Thyroid gland (tissue), 4 donors: ENCODE measurements at places on chromosomes 5 and 9. TPM values are rescaled to one million over a fixed set of nuclear protein-coding genes. Genes with fewer than 3 reads are reported as not detected.

GRCh38 chr5:103706939-103707682, 144.5 kb upstream of the NUDT12 start:
- DNase-seq = no peak

- DNase-seq = no peak
Observed at GRCh38 chr5:146995878-146996277, 117.3 kb upstream of the PPP2R2B start.

DND1 gene
- not detected for total RNA-seq

DNA sequence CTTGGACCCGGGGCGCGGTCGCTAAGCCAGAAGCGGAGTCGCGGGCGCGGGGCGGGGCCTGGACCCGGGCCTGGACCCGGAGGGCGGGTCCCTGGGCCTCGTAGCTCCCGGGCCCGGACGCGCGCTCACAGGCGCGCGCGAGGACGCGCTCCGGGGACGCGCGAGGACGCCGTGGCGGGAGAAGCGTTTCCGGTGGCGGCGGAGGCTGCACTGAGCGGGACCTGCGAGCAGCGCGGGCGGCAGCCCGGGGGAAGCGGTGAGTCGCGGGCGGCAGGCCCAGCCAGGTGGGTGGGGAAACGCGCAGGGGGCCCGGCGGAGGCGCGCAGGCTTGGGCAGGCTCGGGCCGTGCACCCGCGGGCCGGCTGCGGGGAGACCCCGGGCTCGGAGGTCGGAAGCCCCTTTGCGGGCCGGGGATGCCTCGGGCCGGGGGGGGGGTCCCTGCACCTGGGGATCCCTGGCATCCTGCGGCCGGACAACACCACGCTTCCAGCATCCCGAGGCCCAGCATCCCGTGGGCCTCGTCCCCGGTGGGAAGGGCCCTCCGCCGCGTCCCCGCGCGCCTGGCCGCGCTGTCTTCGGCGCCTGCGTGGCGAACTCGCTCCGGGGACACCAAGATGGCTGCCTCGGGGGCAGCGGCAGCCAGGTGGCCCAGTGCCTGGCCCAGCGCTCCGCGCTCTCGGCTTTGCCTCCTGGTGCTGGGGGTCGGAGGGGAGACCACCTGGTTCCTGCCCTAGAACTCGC, at the start of gene SFXN1:
Gene SFXN1, plus strand, starts transcription at position 177 of the 741 bp plus-strand sequence. CDS start 13,544 bp downstream, outside the sequence.
- DNase-seq = peak; percentile 57

ZBTB43 gene
- total RNA-seq = 12.1 TPM

TAF11L10 gene
- not detected for total RNA-seq

- no peak for DNase-seq
Observed at GRCh38 chr5:78889369-78890140, 95.6 kb downstream of the ARSB start.

SELENOP gene
- total RNA-seq = 162 TPM

MYO10 gene
- 49.2 TPM for total RNA-seq

DNA sequence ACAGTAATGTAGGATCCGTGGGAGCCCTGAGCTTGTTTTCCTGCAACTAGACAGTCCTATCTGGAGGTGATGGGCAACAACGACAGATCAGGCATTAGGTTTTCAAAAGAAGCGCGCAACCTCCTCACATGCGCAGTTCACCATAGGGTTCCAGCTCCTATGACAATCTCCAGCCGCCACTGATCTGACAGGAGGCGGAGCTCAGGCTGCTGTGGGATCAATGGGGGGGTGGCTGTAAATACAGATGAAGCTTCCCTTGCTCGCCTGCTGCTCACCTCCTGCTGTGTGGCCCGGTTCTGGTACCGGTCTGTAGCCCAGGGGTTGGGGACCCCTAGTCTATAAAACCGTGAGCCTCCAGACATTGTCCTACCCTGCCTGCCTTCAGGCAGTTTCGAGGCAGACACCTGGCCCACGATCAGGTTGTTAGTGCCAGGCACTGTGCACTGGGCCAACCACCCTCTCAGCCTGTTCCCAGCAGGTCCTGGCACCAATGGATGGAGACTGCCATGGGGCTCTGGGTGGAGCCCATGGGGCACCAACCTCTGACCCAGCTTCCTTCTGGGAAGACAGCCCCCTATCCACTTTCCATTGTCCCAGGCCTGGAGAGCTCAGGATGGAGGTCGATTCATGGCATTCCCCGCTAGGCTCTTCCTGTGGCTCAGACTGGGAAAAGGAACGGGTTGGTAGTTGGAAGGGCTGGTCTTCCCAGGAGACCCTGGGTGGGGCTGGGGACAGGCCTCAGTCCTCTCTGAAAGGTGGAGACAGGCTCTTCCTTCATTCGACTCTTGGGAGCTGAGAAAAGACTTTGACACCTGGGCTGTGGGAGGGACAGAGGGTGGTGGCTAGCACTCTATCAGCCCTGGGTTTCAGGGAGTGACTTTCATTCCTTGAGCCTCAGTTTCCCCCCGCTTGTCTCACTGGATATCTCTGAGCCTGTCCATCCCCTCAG, 1.7 kb downstream of the ENDOG start:
- no peak for DNase-seq

DNA sequence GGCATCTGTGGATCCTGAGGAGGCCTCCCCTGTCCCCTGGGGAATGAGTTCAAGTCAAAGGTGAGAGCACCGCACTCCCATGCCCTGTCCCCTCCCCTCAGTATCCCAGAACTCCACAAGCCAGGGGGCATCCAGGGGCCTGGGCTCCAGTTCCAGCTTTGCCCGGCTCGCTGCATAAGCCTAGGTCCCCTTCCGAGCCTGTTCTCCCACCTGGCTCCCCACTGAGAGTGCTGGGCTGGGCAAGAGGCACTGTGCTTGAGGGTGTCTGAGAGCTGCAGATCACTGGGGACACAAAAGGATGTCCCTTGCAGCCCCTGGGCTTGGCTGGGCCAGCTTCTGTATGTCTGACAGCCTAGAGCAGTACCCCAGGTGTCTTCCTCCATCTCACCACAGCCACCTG, 4.6 kb downstream of the DOK3 start:
- no peak for DNase-seq

RLN2 gene
- total RNA-seq = not detected

- no peak for DNase-seq
Observed at GRCh38 chr5:22926574-22926973, 73.4 kb upstream of the CDH12 start.

DNA sequence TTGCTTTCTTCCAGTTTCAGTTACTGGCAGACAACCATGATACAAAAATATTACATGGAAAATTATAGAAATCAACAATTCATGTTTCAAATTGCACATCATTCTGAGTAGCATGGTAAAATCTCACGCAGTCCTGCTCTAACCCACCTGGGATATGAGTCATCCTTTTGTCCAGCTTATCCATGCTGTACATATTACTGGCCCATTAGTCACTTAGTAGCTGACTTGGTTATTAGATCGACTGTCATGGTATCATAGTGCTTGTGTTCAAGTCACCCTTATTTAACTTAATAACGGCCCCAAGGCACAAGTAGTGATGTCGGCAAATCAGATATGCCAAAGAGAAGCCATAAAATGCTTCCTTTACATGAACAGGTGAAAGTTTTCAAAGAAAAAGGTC, 41.2 kb downstream of the NADK2 start:
- DNase-seq = no peak

DNA sequence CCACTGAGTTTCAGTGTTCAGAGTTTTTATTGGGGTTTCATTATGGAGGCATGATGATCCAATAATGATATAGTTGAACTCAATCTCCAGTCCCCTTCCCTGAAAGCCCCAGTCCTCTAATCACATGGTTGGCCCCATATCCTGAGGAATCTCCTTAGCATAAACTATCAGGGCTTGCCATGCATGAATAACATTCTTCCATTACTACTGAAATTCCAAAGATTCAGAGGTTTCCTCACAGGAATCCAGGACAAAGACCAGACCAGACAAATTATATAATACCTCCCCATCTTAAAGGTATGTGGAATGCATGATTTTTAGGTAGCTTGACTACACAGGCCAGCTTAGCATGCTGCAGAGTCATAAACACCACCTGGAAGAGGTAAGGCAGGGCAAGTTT, 15.5 kb upstream of the LRRTM2 start:
- no peak for DNase-seq

GRCh38 chr5:179680014-179680779, 637 bp downstream of the CBY3 start:
- no peak for DNase-seq

IFNA21 gene
- total RNA-seq = not detected

ADAMTS2 gene
- 5.6 TPM for total RNA-seq

- DNase-seq = no peak
Observed at GRCh38 chr9:134208310-134208841, 44.0 kb upstream of the RNU6ATAC start.

REEP2 gene
- not detected for total RNA-seq

GRCh38 chr5:83531661-83532060, 60.1 kb downstream of the VCAN start:
- no peak for DNase-seq

DNA sequence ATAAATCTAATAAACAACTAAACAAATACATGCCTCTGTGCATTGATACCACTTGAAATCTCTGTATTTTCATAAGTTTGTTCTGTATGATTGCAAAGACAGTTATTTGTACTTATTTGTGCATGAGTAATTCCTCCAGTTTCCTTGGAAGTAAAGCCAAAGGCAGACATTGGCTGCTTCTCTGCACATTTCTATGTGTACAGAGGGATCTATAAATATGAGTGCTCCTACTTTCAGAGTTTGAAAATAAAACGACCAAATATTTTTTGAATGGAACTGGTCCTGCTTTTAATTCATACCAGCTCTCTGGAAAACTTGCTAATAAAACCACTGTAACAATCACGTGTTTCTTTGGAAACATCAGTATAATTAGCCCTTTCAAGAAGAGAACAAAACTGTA, 306.5 kb downstream of the MAN2A1 start:
- DNase-seq = no peak

- DNase-seq = no peak
Observed at GRCh38 chr5:56056875-56057274, 62.1 kb upstream of the IL6ST start.

GRCh38 chr9:131731237-131731636, 8.6 kb downstream of the RAPGEF1 start:
- DNase-seq = no peak

DNA sequence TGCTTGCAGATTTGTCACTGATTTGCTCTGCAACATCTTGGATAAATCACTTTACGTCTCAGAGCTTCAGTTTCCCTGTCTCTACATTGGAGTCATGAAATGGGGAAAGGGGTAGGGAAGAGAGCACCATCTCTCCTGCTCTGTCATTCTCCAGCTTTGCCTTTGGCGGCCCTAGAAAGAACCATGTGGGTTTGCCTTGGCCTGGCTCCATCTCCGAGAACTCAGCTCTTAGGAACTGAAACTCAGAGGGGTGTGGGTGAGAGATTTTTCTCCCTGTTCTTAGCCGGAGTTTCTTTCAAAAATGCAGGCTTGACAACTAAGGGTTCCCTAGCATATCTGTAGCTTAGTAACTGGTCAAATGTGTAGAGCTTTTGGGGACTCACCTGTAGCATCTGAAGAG, 123.5 kb downstream of the SMARCA2 start:
- DNase-seq = no peak

DNA sequence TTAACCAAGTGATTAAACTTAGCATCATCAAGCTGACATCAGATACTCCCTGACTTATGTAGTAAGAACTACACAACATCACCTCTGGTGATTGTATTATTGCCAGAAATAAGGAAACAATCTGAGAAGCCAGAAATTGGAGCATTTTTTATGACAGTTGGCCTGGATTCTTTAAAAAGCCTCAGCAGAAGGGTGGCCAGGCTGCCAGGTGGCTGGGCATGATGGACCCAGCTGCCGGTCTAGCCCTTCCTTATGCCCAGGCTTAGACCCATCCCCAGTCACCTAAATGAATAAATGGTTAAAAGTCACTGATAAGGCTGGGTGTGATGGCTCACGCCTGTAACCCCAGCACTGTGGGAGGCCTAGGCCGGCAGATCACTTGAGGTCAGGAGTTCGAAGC, 12.8 kb downstream of the OR1K1 start:
- DNase-seq = no peak

IL17B gene
- total RNA-seq = not detected

DNA sequence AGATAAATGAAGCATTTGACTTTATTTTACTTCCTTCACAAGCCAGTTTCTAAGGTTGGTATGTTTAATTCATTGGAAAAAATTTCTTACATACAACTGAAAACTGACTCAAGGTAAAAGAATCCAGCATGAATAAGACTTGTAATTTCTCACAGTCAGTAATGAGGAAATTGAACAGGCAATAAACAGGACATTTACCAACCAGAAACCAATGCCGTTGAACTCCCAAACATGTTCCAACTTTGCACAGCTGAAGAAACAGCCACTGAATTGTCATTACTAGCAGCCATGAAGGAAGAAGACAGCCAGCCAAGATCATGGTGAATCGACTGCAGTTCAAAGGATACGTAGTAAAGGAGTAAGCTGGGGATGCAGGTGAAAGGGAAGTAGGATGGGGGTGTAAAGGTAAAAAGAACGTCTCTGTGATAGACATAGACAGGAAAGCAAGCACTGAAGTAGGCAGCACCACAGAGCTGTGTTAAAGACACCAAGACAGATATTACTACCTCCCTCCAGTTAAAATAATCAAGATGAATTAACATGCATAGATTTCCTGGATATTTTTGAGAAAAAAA, 21.3 kb upstream of the SLC12A2 start:
- no peak for DNase-seq

DNA sequence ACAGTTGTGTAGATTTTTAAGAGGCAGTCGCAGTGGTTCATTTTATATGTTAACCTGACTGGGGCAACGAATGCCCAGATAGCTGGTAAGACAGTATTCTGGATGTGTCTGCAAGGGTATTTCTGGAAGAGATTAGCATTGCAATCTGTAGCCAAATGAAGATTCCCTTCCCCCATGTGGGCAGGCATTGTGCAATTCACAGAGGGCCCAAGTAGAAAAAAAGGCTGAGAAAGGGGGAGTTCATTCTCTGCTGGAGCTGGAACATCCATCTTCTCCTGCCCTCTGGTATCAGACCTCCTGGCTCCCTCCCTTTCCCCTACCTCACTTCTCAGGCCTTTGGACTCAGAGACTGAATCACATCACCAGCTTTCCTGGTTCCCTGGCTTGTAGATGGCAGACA, 70.6 kb downstream of the TENT4A start:
- DNase-seq = no peak

DNA sequence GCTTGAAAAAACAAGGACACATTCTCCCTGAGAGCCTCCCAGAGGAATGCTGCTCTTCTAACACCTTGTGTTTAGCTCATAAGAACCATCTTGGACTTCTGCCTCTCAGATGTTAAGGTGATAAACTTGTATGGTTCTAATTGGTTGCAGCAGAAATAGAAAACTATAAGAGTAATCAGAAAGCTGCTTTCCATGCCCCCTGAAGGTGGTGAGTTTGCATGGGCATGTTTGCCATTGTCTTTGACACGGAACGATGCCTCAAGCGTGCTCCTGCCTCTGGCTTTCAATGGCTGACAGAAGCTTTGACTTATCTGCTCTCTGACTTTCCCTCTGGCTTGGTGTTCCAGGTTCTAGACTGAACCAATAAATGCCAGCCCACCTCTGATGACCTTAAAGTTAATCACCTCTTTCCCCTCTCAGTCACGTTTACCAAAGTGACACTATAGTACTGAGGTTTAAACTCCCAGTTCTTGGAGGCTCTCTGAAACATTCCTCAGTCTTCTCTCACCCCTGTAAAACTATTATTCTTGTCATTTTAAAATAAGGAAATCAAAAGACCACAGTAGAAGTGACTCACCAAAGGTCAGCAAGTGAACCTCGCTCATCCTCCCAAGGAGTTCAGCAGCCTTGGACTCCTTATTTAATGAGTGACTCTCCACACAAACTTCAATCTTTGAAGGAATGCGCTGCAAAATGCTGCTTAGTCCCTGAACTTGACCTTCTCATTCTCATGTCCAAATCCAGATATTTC, 103.6 kb downstream of the PIK3R1 start:
- no peak for DNase-seq

LRRC19 gene
- not detected for total RNA-seq

COL5A1 gene
- 8.0 TPM for total RNA-seq
